ENCODE measurements at places on chromosomes 7 and 10. TPM values are rescaled to one million over a fixed set of nuclear protein-coding genes. Genes with fewer than 3 reads are reported as not detected.

The PTCD1 gene
- total RNA-seq: 6.7 TPM

The EN2 gene
- total RNA-seq: not detected

The SAP25 gene
- total RNA-seq: not detected

The PNPLA8 gene
- total RNA-seq: 34.2 TPM

The ZNF783 gene
- 11.9 TPM for total RNA-seq

The ZNF511 gene
- 21.8 TPM for total RNA-seq

The FKBP6 gene
- total RNA-seq: not detected

The FAM170B gene
- total RNA-seq: not detected

The NPC1L1 gene
- total RNA-seq: not detected

The GFRA1 gene
- 0.12 TPM for total RNA-seq

The ODAD2 gene
- 0.40 TPM for total RNA-seq

The CEP55 gene
- total RNA-seq: 32.0 TPM

The ETV1 gene
- 42.8 TPM for total RNA-seq

The TRIM73 gene
- 0.13 TPM for total RNA-seq

The DYDC2 gene
- not detected for total RNA-seq

The RP9 gene
- total RNA-seq: 9.8 TPM

The TCAF2 gene
- total RNA-seq: 1.7 TPM

The SEC61G gene
- 192 TPM for total RNA-seq

The MMP21 gene
- total RNA-seq: not detected

The LIPJ gene
- under 0.01 TPM for total RNA-seq

The FOXI2 gene
- total RNA-seq: not detected

The TMEM176A gene
- not detected for total RNA-seq

The MYH16 gene
- total RNA-seq: not detected

The TFEC gene
- 0.19 TPM for total RNA-seq

The TMEM130 gene
- 0.25 TPM for total RNA-seq

The ABCB1 gene
- 3.9 TPM for total RNA-seq

The UCMA gene
- not detected for total RNA-seq

The SPACDR gene
- 0.25 TPM for total RNA-seq

The PRKAR2B gene
- 1.6 TPM for total RNA-seq

The ERVW-1 gene
- total RNA-seq: not detected

The LLCFC1 gene
- not detected for total RNA-seq

The CALML3 gene
- not detected for total RNA-seq

The SPDYE9 gene
- total RNA-seq: not detected

The EXOSC1 gene
- 27.9 TPM for total RNA-seq

The APBB1IP gene
- total RNA-seq: not detected

The SEPTIN14 gene
- total RNA-seq: not detected

The AKR1B15 gene
- total RNA-seq: not detected

The ADRA2A gene
- total RNA-seq: 4.2 TPM

The ADARB2 gene
- not detected for total RNA-seq

The PYROXD2 gene
- total RNA-seq: 17.3 TPM

The VIPR2 gene
- total RNA-seq: 0.06 TPM

The PCLO gene
- under 0.01 TPM for total RNA-seq

The KLLN gene
- total RNA-seq: 0.56 TPM

The PNLIP gene
- total RNA-seq: not detected

The RUFY2 gene
- total RNA-seq: 24.6 TPM

The EXOC4 gene
- 146 TPM for total RNA-seq

The BTBD16 gene
- 0.40 TPM for total RNA-seq

The LIPK gene
- not detected for total RNA-seq

Measured in aortic smooth muscle cell (primary cell).